ENCODE measurements at places on chromosomes 7 and 10.

GRCh38 chr7:135269921-135270320, 36.3 kb downstream of the STRA8 start:
- no peak for DNase-seq

DNA sequence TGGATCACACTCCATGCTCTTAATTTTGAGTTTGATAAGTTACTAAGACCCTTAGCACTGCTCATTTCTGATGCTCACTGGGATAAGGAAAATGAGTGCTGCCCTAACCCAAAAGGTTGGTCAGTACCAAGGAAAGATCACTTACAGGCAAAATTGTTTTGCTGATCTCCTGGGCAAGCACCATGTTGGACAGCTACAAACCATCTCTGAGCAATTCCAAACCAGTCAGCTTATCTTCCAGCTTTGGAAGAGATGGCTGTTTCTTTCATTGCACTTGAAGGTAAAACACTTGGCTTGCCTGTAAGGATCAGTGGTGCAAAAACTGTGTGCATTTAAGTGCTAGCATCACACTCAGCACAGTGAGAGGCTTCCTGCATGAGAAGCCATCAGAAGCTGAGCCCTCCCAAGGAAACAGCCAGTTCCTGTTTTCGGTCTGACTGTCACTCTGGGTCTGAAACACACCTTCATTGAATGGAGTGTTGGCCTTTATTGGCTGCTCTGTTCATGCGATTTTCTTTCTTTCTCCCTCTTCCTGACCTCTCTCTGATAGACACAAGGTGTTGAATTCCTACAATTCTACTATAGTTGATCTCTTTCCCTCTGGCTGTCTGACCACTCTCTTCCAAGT, 126.4 kb upstream of the GHITM start:
- DNase-seq, result no peak

- DNase-seq, result no peak
Measured at GRCh38 chr7:51471981-51472296, 155.3 kb upstream of the COBL start.

GRCh38 chr7:1939434-1940401, 269.6 kb downstream of the ELFN1 start:
- no peak for DNase-seq

GRCh38 chr10:43114743-43115611, 23.3 kb upstream of the CSGALNACT2 start:
- no peak for DNase-seq

DNA sequence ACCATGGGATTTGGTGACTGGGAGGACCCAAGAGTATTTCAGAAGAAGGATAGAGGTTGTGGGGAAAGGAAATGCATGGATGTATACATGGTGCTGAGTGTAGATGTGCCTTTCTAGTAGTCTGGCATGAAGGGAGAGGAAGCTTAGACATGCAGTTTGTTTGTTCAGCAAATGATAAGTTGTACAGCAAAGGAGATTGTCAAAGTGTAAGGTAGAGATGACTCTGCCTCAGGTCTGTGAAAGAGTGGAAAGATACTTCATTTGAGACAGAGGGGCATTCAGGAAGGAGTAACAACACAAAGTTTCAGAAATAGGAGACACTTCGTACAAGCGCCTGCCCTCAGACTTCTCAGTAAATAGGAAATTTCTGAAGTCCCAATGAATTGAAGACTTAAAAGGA, 152.3 kb downstream of the CELF2 start:
- DNase-seq, result no peak

GRCh38 chr10:86376403-86376802, 9.8 kb upstream of the GRID1 start:
- DNase-seq, result no peak

- DNase-seq, result no peak
Measured at GRCh38 chr10:59125666-59126065, 50.8 kb upstream of the PHYHIPL start.

GRCh38 chr10:97378933-97379921, 21.9 kb downstream of the RRP12 start:
- no peak for DNase-seq

GRCh38 chr7:137751361-137752009, 95.3 kb downstream of the DGKI start:
- DNase-seq, result no peak

GRCh38 chr7:149624419-149625339, 127.1 kb upstream of the ZNF746 start:
- peak; percentile 83 for DNase-seq

GRCh38 chr7:50838675-50839377, 56.1 kb upstream of the GRB10 start:
- DNase-seq, result no peak

- no peak for DNase-seq
Measured at GRCh38 chr10:82953331-82953730, 1078.3 kb downstream of the NRG3 start.

GRCh38 chr10:47255033-47255813, 44.8 kb upstream of the GDF10 start:
- no peak for DNase-seq

DNA sequence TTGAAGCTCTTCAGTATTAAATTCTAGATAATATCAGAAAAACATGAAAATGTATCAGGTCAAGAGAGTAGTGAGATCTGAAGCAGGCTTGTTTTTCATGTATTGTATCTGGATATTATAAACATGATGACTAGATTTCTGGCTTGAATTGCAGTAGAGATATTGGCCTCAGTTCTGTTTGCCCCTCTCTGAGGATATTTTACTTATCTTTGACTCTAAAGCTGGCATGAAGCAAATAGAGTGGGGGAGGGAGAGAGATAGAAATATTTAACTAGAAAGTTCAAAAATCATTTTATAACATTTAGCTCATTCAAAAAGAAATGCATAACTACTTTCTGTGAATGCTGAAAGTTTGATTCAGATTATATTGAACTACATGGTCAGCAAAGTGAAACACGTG, 929.7 kb upstream of the KCND2 start:
- no peak for DNase-seq

- DNase-seq, result no peak
Measured at GRCh38 chr10:21069278-21069677, 172.2 kb upstream of the NEBL start.

DNA sequence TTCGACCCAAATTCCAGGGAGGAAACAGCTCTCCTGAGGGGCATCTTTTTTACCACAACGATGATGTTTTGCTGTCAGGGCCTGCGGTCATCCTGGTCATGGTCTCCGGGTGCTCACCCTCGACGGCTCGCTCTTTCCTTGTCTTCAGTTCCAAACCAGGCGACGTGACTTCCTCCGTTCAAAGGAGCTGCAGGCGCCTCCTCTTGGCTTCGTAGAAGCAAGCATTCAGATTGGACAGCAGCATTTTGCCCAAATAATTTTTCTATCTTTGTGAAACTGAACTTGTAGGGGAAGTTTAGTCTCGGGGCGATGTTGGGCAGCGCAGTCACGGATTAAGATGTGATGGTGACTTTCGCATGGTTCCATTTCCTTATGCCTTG, 208.9 kb downstream of the DNAJB6 start:
- no peak for DNase-seq

- DNase-seq, result no peak
Measured at GRCh38 chr10:129545261-129545660, 78.2 kb downstream of the MGMT start.

DNA sequence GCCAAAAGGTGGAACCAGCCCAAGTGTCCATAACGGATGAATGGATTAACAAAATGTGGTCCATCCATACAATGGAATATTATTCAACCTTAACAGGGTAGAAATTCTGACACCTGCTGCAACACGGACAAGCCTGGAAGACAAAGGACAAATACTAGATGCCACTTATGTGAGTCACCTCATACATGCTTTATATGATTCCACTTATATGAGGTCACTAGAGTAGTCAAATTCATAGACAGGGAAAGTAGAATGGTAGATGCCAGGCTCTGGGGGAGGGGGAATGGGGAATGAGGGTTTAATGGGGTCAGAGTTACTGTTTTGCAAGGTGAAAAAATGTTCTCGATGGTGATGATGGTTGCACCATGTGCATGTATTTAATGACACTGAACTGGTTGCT, 34.0 kb upstream of the CYTH3 start:
- DNase-seq, result no peak

DNA sequence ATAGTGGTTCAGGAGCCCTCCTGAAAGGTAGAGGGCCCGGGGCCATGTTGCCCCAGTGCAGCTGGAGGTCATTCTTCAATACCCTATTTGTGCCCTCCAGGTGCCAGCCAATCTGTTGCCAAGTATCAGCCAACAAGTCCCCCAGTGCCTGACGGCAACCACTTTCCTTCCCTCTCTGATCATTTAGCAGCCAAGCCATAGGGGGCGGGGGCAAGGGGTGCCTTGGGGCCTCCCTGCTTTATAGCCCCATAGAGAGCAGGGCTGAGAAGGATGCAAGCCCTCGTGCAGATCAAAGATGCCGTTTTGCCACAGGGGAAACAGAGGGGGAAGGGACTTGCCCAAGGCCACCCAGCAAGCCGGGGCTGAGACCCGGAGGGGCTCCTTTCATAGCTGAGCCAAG, 149.0 kb upstream of the CHST15 start:
- no peak for DNase-seq

DNA sequence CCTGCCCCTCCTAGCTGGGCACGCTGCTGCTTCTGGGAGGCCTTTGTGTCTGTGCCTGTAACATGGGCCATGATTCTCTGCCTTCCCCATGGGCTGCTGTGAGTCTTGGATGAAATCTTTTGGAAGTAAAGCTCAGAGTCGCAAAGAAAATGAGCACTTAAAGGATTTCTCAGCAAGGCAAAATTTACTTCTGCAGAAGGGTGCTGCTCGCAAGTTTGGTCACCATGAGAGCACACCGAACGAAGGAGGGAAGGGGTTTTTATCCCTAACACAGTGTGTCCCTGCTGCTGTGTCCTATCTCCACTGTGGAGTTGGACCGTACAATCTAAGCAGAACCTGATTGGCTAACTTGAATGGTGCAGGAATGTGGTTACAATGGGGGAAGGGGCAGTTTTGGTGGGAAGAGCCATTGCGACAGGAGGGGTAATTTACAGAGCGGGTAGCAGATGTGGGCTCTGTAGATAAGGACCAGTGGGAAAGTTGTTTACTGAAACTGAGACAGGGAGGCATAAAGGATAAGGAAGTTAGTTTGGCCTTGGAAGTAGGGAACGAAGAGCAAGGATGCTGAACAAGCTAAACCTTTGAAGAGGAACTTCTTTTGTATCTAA, 57.5 kb downstream of the FANK1 start:
- no peak for DNase-seq

GRCh38 chr7:158750702-158751101, 46.1 kb upstream of the NCAPG2 start:
- no peak for DNase-seq

- no peak for DNase-seq
Measured at GRCh38 chr7:17554341-17555015, 256.0 kb downstream of the AHR start.

DNA sequence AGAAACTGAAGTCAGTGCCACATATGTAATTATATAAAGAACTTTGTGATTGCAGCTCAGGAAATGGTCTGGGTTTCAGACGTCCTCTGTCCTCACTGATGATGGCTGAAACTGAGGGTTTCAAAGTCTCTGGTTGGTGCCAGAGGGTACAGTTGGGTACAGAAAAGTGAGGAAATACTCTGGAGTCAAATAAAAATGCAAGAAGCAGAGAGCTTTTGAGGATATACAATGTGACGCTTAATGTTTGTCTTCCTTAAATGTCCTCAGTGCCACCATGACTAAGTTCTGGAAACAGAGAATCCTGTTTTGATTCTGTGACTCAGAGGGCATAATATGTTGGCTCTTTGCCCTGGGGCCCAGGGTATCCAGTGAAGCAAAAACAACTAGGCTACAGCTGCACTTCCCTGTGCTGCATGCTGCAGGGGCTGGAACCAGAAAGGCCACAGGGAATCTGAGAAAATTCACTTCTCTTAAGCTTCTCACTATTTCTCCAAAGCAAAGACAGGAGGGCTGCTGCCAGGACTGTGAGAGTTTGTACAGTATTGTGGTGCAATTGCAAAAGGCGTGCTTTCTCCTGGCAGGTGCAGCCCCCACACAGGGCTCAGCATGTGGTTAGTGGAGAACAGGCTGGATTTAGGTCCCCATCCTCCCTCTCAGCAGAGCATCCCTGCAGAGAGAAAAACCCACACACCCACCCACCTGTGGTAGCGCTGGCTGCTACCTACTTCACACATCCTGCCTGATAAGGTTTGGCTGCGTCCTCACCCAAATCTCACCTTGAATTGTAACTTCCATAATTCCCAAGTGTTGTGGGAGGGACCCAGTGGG, 169.5 kb upstream of the SVIL start:
- DNase-seq, result no peak

- no peak for DNase-seq
Measured at GRCh38 chr10:74651565-74651964, 174.8 kb upstream of the KAT6B start.

- no peak for DNase-seq
Measured at GRCh38 chr10:79266543-79267312, 80.5 kb upstream of the PPIF start.

GRCh38 chr7:100694098-100694745, at the start of gene GIGYF1:
Gene GIGYF1 (minus strand): TSS chr7:100694250. CDS start chr7:100688238, 6,012 bp downstream.
- peak; percentile 59 for DNase-seq

DNA sequence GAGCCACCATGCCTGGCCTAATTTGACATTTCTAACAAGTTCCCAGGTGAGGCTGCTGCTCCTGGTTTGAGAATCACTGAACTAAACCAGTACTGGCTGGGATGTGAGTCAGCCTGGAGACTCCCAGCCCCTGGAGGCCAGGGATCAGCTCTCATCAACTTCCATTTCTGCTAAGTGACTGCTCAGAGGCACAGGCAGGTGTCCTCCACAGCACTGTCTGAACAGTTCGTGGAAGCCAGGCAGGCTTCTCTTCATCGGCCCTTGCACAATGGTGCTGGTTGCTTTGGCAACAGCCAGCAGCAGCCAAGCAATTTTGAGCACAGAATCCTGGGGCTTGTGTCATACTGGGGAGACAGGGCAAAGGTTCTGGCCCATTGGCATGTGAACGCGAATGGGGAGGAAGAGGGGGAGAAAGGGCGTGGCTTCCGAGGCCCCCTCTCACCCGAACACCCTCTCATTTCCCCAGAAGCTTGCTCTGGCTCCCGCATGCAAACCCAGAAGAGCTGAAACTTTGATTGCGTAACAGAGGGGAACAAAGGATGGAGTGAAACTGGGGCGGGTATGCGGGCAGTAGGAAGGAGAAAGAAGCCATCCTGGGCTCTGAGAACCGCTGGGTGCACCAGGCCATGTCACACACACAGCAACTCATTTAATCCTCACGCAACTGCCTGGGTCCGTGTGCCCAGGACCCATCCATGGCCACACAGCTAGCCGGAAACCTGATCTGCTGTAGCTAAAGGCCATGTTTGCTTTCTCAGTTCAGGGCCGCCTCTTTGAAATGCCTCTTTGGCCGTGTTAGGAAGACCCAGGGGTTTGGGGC, 9.0 kb upstream of the POR start:
- DNase-seq, result no peak

DNA sequence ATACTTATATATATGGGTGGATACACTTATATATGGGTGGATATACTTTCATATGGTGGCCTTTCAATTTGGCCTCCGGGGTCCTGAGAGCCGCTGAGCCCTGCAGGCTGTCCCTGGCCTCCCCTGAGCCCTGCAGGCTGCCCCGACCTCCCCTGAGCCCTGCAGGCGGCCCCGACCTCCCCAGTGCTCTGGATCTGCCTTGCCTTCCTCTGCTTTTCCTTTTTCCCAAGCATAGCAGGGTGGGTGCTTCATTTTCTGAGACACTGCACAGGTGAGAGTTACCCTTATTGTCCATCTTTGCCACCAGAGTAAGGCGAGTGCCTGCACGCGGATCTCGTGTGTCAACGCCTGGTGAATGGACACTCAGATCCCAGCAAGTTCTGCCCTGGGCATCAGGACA, 106.6 kb downstream of the VIPR2 start:
- DNase-seq, result no peak
